ENCODE measurements at places on chromosomes 6 and 20. TPM values are rescaled to one million over a fixed set of nuclear protein-coding genes. Genes with fewer than 3 reads are reported as not detected.

WFDC12 gene
- 0.44 TPM for total RNA-seq

TMC2 gene
- total RNA-seq = not detected

DNA sequence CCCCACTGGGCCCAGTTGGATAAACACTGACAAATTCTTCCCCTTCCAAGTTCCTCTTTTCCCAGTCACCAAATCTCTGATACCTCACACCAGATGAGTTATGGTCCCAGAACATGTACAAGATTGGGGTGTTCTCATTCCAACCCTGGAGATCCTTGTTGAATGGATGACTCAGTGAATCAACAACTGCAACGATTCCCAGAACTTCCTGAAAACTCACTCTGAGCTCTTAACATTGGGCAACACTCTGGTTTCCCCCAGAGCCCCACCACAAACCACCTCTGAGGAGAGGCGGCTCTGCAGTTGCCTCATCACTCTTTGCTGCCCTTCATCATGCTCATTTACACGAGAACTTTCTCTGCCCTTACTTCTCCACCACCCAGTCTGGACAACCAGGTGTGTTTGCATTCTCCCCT is 115.2 kb downstream of the MRPL14 start:
- no peaks in the 10 kb centered on the region for H3K36me3 ChIP-seq
- H3K4me1 ChIP-seq = peaks cover 28% of the 10 kb centered on the region
- peak overlapping the region; percentile 8 for H3K27ac ChIP-seq

- peaks cover 21% of the 10 kb centered on the region for H3K4me1 ChIP-seq
- H3K36me3 ChIP-seq = no peaks in the 10 kb centered on the region
- DNase-seq = no peak
- H3K4me3 ChIP-seq = peak overlapping the region; percentile 39
- H3K27ac ChIP-seq = peak overlapping the region; percentile 3
These were observed 2.9 kb downstream of the SPAG4 start for GRCh38 chr20:35618263-35619131.

KIF13A gene
- total RNA-seq = 49.3 TPM

DNA sequence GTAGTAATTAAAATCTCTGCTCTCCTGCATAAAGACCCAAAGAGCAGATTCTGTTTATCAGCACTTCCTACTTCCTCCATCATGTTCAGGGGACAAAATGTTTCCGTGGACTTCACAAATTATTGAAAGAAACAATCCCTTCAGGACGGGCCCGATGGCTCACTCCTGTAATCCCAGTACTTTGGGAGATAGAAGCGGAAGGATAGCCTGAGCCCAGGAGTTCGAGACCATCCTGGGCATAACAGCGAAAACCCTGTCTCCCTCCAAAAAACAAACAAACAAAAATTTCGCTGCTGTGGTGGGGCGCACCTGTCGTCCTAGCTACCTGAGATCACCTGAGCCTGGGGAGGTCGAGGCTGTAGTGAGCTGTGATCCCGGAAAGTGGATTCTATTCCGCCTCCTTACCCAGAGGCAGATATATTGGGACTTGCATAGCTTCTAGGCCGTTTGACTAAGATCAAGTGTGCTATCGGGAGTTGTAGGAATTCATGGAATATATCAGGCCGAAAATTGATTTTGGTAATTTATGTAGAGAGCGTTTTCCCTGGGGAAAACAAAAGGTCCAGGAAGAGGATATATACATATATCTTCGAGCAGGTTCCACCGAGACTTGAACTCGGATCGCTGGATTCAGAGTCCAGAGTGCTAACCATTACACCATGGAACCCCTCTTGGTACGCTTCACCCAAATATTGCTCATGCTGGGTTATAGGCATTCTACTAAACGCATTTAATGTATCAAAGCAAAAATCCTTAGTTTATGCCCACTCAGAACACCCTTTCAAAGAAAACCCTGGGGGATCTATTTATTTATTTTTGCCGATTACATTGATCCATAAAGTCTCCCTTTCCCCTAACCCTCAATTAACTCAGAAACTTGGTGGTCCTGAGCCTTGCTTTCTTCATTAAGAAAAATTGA is 74.5 kb upstream of the ZNF184 start:
- no peak overlapping the region for H3K27ac ChIP-seq
- no peaks in the 10 kb centered on the region for H3K36me3 ChIP-seq
- no peak overlapping the region for H3K4me3 ChIP-seq

CLVS2 gene
- not detected for total RNA-seq

GRCh38 chr20:50953196-50953595 is 5.1 kb downstream of the DPM1 start:
- H3K4me3 ChIP-seq = no peak overlapping the region
- peaks cover 12% of the 10 kb centered on the region for H3K4me1 ChIP-seq
- H3K27me3 ChIP-seq = no peaks in the 10 kb centered on the region

DNA sequence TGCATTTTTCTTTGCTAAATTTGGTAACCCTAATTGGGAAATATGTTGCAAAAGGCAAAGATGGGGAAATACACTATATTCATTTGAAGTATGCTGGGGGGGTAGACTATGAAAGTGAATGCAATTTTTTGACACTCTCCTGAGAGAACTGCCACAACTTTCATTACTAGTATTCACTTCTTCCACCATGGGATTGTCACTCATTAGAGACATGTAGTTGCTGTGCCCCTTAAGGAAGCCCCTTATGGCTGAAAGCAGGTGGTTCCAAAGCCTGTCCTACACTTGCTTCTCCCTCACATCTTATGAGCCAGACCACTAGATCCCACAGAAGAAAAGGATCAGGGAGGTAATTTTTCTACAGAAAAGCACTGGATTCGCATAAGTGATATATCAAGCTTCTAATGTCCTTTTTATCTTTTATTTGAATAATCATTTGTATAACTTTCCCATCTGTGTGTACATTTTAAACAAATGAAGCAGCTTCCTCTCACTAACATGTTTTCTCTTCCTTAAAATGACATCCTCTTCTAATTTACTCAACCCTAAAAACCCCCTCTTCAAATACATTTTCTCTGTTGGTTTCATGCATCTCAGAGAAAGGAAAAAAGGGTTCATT is 83.8 kb downstream of the GCLC start:
- no peak for DNase-seq
- H3K4me1 ChIP-seq = no peaks in the 10 kb centered on the region

- H3K36me3 ChIP-seq = no peaks in the 10 kb centered on the region
- no peak for DNase-seq
- H3K4me1 ChIP-seq = no peaks in the 10 kb centered on the region
- H3K27ac ChIP-seq = no peak overlapping the region
- H3K27me3 ChIP-seq = no peaks in the 10 kb centered on the region
These were observed 371.8 kb upstream of the JAG1 start for GRCh38 chr20:11045412-11046175.

GRCh38 chr6:31740397-31741223 is 805 bp downstream of the MSH5 start:
- no peak for DNase-seq
- H3K36me3 ChIP-seq = no peaks in the 10 kb centered on the region
- peak overlapping the region; percentile 79 for H3K4me3 ChIP-seq
- peak overlapping the region; percentile 69 for H3K27ac ChIP-seq
- no peaks in the 10 kb centered on the region for H3K27me3 ChIP-seq
- H3K4me1 ChIP-seq = peaks cover 28% of the 10 kb centered on the region

DNA sequence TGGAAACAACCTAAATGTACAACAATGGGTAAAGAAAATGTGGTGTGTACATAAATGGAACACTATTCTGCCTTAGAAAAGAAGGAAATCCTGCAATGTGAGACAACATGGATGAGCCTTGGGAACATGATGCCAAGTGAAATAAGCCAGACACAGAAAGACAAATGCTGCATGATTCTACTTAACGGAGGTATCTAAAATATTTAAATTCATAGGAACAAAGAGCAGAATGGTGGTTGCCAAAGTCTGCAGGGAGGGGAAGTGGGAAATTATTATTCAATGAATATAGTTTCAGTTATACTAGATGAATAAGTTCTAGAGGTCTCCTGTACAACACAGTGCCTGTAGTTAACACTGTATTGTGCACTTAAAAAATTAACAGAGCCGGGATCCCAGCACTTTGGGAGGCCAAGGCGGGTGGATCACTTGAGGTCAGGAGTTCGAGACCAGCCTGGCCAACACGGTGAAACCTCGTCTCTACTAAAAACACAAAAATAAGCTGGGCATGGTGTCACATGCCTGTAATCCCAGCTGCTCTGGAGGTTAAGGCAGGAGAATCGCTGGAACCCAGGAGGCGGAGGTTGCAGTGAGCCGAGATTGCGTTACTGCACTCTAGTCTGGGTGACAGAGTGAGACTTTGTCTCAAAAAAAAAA is 71.4 kb upstream of the SNX9 start:
- no peak overlapping the region for H3K4me3 ChIP-seq
- no peaks in the 10 kb centered on the region for H3K36me3 ChIP-seq
- H3K27me3 ChIP-seq = peaks cover 14% of the 10 kb centered on the region
- no peak overlapping the region for H3K27ac ChIP-seq

DNA sequence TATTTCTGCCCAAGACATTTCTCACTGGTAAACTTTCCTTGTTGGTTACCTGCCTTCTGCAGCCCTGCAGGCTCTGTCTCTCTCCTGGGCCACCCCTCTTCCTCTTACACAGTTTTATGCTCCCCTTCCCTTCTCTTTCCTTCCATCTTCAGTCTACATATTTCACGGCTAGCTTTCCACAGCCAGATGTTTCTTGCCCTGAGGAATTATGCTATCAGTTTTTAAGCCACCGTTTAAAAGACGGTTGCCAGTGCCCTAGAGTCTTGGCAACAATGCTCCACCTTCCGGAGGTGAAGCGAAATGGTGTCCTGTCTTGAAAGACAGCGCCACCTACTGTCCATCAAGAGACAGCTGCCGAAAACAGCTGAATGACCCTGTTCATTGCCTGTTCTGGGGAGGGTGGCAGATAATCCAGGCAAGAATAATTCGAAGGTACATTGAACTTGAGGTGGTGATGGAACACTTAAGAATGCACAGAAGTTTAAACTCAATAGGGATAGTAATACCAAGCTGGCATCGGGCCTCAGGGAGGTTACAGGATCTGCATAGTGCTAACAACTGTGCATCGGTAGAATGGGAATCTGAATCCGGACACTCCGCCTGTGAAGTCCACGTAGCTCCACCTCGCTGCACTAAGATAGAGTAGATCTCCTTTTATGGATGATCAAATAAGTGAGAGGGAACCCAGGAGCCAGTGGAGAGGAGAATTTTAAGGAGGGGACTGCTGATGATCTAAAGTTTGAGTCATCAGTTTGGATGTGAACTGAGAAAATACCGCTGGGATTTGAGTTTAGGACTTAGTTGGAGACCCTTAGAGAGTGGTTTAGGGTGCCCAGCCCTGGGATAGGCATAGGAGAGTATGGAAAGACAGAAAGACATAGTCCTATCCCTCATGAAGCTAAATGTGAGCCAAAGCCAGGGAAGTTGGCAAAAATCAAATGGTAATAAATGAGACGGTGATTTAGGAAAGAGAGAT is 4.8 kb upstream of the TRIM40 start:
- no peaks in the 10 kb centered on the region for H3K36me3 ChIP-seq
- peaks cover 12% of the 10 kb centered on the region for H3K4me1 ChIP-seq
- peak; percentile 67 for DNase-seq
- H3K27ac ChIP-seq = peak overlapping the region; percentile 34
- peaks cover 25% of the 10 kb centered on the region for H3K27me3 ChIP-seq
- H3K4me3 ChIP-seq = no peak overlapping the region

GRCh38 chr6:125307150-125307838 is 5.5 kb upstream of the HDDC2 start:
- no peak overlapping the region for H3K4me3 ChIP-seq
- no peaks in the 10 kb centered on the region for H3K4me1 ChIP-seq
- no peak for DNase-seq

SLC25A27 gene
- 8.1 TPM for total RNA-seq

- no peaks in the 10 kb centered on the region for H3K4me1 ChIP-seq
- H3K27me3 ChIP-seq = no peaks in the 10 kb centered on the region
- H3K4me3 ChIP-seq = no peak overlapping the region
- peak; percentile 66 for DNase-seq
These were observed 416.8 kb upstream of the SPTLC3 start for GRCh38 chr20:12591949-12592470.

DNA sequence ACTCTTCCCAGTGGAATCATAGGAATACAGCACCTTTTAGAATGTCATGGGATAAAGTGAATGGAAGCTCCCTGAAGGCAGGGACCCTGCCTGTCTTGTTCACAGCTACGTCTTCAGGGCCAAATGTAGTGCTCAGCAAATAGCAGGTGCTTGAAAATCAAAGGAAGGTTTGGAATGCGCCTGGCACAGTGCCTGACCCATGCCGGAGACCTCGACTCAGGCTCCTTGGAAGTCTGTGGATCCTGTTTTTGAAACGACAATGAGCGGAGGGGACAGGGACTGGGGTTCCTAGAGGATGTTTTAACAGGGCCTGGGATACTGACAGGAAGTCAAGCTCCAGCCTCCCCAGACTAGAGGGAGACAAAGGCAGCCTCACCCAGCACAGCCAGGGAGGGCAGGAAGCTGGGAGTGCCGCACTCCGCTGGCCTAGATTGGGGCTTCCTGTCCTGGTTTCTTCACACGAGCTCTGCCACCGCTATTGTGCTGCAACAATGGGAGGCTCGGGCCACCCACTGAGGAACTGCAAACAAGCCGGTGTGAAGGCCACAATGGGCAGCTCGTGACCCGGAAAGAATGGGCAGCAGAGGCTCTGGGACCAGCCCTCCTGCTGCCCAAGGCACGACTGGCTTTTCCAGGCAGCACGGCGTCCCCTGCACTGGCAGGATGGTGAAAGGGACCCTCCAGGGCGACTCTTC is 76.7 kb downstream of the PREX1 start:
- no peaks in the 10 kb centered on the region for H3K4me1 ChIP-seq
- no peaks in the 10 kb centered on the region for H3K27me3 ChIP-seq
- H3K27ac ChIP-seq = peak overlapping the region; percentile 85

TM9SF4 gene
- total RNA-seq = 59.1 TPM

DNA sequence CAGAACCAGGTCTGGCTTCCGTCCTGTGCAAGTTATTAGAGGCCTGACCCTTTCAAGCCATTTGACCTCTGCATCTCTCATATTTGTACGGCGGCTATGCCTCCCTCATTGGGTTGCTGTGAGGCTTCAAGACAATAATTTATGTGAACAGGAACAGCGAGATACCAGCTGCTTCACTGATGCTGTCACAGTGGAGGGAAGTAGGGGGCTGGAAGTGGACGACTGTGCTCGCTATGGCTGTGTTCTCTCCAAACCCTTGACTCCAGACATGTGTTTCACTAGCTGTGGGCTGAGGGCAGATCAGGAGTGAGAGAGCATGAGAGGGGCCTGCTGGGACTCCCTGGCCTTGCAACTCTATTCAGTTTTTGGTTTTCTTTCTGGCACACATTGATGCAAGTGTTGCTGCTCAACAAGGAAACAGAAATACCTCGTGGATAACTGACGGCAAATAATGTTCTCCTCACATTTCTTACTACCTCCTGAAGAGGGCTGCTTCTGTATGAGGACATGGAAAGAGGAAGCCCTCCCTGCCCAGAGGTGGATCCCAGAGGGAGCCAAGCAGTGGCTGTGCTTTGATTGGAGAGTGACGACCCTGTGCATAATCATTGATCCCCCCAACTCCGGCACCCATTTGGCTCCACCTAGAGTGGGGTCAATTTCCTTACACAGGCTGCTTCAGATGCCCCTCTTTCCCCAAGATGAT is 34.7 kb upstream of the SCP2D1 start:
- DNase-seq = no peak
- no peak overlapping the region for H3K4me3 ChIP-seq
- H3K36me3 ChIP-seq = no peaks in the 10 kb centered on the region
- no peaks in the 10 kb centered on the region for H3K27me3 ChIP-seq
- H3K4me1 ChIP-seq = no peaks in the 10 kb centered on the region
- no peak overlapping the region for H3K27ac ChIP-seq

NOL4L gene
- 16.7 TPM for total RNA-seq

SNAI1 gene
- 2.8 TPM for total RNA-seq

- no peaks in the 10 kb centered on the region for H3K27me3 ChIP-seq
- no peak overlapping the region for H3K27ac ChIP-seq
- no peak overlapping the region for H3K4me3 ChIP-seq
- no peaks in the 10 kb centered on the region for H3K36me3 ChIP-seq
- no peak for DNase-seq
These were observed 278.0 kb downstream of the ESR1 start for GRCh38 chr6:152085451-152085921.
